ENCODE measurements at places on chromosomes 1 and 21.

GRCh38 chr1:155003766-155004351, 1.3 kb downstream of the ZBTB7B start:
- DNase-seq = peak; percentile 14

GRCh38 chr1:97506368-97506767, 414.5 kb downstream of the DPYD start:
- DNase-seq = no peak

- DNase-seq = no peak
Observed at GRCh38 chr1:21761052-21761451, 21.9 kb downstream of the USP48 start.

DNA sequence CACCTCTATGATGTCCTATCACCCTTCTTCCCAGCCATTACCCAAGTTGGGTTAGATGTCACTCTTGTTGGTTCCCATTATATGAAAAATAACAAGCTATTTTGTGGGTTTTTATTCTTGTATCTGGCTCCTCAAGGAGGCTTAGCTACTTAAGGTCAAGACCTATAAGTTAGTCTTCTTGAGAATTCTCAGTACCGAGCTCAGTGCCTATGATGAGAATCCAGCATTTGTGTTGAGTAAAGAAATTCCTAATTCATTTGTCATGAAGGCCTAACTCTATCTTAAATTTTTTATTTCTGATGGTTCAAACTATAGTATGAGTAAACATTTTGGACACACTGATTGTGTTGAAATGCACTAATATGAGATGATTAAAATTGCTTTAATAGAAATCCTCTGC, 15.9 kb downstream of the NUF2 start:
- no peak for DNase-seq

DNA sequence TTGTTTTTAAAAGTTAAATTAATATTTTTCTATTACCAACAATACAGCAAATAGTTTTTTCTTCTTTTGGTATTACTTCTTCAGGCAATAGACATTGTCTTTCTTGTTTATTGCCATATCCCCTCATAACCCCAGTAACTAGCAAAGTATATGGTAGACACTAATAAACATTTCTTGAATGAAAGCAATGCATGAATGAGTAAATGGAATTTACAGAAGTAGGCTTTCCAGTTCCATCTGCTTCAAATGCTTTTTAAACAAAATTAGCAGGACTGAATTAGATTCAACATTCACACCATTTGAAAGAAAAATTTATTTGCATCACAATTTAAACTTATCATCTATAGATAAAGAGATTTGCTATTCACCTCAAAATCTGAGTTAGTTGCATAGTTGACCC, 5.6 kb upstream of the DR1 start:
- no peak for DNase-seq

- no peak for DNase-seq
Observed at GRCh38 chr1:23868557-23869016, 497 bp upstream of the FUCA1 start.

DNA sequence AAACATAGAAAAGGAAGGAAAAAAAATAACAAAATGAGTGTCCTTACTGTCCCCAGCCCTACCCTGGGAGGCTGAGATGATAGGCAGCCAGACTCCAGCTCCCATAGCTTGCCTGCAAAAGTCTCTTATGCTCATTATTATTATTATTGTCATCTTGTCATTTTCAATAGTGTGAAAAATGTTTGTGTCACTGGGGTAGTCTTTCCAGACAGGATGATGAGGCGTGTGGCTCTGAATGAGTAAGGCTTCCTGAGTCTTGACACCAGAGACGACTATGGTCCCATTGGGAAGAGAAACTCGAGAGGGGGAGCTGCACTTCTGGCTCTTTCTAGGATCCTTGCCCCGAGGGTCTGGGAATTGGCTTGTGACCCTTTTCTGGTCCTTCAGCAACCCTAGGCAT, 1.1 kb upstream of the CYB561D1 start:
- no peak for DNase-seq

DNA sequence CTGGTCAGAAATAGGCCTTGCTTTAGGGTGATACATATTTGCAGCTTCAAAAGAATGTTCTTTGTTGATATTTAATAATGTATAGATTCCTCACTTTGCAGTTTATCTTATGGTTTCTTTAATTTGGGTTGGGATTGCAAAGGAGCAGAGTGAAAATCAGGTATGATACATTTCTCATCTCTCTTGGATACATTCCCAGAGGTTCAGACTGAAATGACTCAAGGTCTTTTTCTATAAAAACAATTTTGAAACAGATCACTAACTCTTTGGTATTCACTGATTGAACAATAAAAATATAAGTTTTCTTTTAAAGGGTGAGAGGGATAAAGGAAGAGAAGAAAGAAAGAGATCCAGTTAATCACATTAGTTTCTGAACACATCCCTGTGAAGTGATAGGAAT, 606.5 kb upstream of the CAMK1G start:
- no peak for DNase-seq

GRCh38 chr1:26727476-26727875, 31.7 kb downstream of the ARID1A start:
- no peak for DNase-seq

Data from skin of body (tissue), 3 donors.